ENCODE measurements at places on chromosomes 3 and 15.

DNA sequence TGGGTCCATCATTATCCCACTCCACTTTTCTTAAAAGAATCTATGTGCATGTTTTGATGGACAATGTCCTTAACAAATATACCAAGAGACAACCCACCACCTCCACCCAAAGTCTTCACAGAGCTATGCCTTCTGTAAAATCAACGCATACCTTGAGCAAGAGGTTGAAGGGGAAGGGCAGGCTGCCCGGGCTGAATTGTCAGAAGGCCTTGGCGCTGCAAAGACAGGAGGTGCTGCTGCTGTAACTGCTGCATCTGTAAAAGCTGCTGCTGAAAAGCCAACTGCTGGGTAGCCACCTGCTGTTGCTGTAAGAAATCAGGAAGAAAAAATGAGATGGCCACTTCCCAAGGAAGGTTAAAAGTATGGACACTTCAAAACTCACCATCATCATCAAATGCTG lies 536.7 kb downstream of the FOXP1 start:
- no peak for DNase-seq

GRCh38 chr3:58524326-58524888 lies 12.6 kb downstream of the ACOX2 start:
- no peak for DNase-seq

GRCh38 chr3:99562138-99562537 lies 76.3 kb upstream of the COL8A1 start:
- DNase-seq, result no peak

- DNase-seq, result no peak
These were observed 4.5 kb upstream of the LSG1 start for GRCh38 chr3:194676471-194676870.

DNA sequence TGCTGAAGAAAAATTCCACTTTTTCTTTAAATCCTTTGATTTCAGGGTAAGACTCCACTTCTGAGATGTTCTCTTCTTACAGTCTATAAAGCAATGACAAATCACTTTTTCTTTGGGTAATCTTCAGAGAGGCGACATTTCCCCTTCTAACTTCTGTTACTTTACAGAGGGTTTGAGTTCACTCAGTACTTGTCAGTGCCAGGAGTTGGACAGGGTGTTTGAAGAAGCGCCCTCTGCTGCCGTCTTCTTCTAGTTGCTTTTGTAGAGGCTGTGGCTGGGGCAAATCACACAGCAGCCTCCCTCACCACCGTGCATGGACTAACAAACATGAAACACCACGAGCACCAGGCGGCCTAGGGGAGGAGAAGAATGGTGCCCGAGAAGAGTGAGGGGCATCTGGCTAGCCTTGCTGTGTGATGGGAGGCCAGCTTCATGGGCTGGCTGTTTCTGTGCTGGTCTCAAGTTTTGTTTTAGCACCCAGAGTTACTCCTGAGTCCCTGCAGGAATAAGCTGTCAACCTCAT lies at the start of gene CD80:
CD80 (minus strand) TSS at position 174 of the 523 bp plus-strand sequence. CDS start 1,886 bp downstream, outside the sequence.
- DNase-seq, result no peak

- no peak for DNase-seq
These were observed 4.8 kb upstream of the BCL6 start for GRCh38 chr3:187750006-187750512.

- no peak for DNase-seq
These were observed 44.9 kb downstream of the ATP1B3 start for GRCh38 chr3:141921316-141921715.

DNA sequence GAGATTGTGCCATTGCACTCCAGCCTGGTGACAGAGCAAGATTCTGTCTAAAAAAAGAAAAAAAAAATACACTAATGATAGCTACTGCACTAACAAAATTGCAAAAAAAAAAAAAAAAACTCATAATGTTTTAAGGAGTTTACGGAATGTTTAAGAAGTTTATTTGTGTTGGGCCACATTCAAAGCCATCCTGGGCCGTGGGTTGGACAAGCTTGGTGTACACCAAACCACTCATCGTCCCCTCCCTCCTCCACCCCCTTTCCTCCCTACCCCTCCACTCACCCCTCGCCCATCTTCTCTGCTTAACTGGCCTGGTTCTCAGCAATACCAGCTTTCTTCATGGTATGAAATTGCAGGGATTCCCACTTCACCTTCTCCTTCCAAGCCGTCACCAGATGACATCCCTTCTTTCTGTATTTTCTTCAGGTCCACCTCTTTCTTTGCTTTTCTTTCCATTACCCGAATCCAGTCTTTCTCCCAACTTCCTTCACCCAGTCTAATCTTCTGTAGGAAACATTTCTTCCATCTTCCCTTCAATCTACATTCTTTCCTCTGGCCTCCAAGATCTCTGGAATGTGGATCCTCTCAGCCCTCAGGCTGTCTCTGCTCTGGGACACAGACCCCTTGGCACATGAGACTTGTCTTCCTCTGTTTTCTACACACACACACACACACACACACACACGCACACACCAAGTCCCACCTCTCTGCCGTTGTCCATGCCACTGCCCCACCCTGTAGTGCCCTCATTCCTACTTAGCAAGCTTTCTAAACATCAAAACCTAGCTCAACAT lies 3.5 kb upstream of the MESP1 start:
- no peak for DNase-seq

GRCh38 chr3:101531473-101532086 lies 18.6 kb upstream of the SENP7 start:
- DNase-seq, result no peak

GRCh38 chr15:66071160-66071920 lies 182.2 kb downstream of the MEGF11 start:
- no peak for DNase-seq

DNA sequence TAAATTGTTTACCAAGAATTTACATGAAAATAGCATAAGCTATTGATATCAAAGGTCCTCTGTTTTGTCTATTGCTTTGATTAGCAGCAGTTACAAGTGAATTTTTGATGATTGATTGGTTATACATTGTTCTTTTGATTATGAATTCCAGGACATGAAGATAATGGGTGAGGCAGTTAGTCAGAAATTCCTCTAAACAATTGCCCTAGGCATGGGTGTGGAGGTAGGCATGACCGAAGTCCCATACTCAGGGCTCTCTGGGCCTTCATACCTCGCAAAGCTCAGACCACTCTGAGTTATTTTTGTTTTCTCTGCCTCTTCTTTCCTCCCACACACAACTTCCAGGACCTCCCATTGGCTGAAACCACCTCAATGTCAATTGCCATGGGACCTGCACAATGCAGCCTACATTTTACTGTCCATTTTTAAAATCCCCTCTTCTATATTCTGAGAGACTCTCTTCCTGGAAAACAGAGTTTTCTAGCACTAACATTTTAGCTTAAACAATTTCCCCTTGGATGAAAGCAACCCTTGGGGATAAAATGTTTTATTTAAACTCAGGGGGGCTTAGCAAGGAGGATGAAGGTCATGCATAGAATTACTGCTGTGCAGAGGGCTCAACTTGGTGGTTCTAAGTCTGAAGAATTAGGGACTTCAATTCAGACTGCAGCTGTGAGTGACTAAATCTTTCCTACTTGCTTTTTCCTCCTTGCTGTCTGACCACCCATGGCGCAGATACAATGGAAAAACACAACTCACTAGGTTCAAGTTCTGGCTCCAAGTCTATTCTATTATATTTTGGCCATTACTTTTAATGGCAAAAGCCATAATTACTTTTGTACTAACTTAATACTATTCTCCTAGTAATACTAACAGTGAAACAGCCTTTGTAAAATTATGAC lies 594.8 kb downstream of the NTRK3 start:
- no peak for DNase-seq

DNA sequence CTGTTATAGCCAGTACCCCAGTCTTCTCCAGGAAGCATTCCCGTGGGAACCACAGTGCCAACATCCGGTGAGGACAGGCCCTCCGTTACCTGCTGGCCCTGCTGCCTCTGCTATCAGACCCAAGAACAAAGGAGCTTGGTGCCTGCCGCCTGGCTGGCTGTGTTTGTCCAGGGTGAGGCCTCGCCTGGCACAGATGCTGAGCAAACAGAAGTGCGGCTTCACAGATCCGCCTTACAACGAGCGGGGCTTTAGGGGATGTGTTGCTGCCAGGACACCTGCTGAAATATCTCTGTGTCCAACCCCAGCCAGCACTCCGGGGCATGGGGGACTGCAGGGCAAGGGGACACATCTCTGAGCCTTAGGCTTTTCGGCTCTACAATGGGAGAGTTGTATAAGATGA lies 2.2 kb upstream of the EPHB3 start:
- no peak for DNase-seq

GRCh38 chr3:124879337-124879680 lies 7.9 kb downstream of the ITGB5 start:
- DNase-seq, result no peak

DNA sequence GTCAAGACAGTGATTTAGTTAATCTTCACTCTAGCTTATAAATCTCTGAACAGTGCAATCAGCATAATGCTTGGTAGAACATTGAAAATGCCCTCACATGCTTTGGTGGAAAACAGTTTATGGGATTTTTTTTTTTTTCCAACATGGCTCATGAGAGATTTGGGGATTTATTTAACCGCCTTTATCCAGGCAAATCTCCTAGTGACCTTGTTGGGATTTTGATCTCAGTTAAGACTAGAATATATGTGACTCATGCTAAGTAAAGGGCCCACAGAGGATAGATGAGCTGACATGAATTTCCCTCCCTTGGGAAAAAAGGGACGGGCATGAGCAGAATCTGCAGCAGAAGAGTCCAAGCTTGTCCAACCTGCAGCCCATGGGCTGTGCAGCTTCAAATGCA lies 18.7 kb downstream of the LRTM1 start:
- DNase-seq, result no peak

DNA sequence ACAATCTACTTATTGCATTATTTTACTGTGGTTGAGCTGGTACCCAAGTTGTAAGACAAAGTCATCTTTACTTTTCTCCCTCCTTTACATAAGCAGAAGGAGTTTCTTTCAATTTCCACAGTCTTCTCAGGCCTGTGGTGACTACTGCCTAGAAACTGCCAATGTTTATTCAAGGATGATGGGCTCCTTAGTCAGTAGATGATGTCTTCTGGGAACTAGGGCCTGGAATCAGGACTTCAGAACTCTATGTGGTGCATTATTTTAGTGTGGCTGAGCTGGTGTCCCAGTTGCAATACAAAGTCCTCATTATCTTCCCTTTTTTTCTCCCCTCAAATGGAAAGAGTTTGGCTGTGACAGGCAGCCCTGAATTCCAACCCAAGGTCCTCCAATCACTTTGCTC lies 1762.5 kb downstream of the SI start:
- peak; percentile 29 for DNase-seq

GRCh38 chr3:118641608-118642007 lies 393.0 kb downstream of the IGSF11 start:
- DNase-seq, result no peak

DNA sequence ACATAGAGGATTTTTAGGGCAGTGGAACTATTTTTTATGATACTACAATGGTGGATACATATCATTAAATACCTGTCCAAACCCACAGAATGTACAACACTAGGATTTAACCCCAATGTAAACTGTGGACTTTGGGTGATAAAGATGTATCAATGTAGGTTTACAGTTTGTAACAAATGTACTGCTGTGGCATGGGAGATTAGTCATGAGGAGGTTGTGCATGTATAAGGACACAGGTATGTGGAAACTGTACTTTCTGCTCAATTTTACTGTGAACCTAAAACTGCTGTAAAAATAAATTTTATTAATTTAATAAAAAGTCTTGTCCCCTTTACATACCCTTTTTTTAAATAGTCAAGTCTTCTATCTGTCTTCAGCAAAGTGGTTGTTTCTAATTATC lies 322.5 kb upstream of the EPHA3 start:
- DNase-seq, result no peak

GRCh38 chr3:50502584-50503423 lies 630 bp downstream of the CACNA2D2 start:
- DNase-seq, result no peak

GRCh38 chr15:63388511-63388910 lies 6.9 kb upstream of the CA12 start:
- DNase-seq, result no peak
